ENCODE measurements at places on chromosomes 7 and 10. TPM values are rescaled to one million over a fixed set of nuclear protein-coding genes. Genes with fewer than 3 reads are reported as not detected.

CPA2 gene
- total RNA-seq, result 3.3 TPM

EPO gene
- total RNA-seq, result not detected

COBL gene
- 87.3 TPM for total RNA-seq

CYP3A7 gene
- 92.6 TPM for total RNA-seq

IGFBP1 gene
- total RNA-seq, result 0.20 TPM

GCC1 gene
- 19.0 TPM for total RNA-seq

SFTPA1 gene
- total RNA-seq, result 7.0 TPM

KLF14 gene
- not detected for total RNA-seq

SOSTDC1 gene
- total RNA-seq, result 0.12 TPM

XPNPEP1 gene
- 86.4 TPM for total RNA-seq

RSU1 gene
- total RNA-seq, result 51.0 TPM

SPDYE8 gene
- not detected for total RNA-seq

CYP3A4 gene
- 9.7 TPM for total RNA-seq

KLLN gene
- total RNA-seq, result 0.69 TPM

PTPRZ1 gene
- 2.2 TPM for total RNA-seq

PLAC9 gene
- 8.5 TPM for total RNA-seq

CALHM1 gene
- not detected for total RNA-seq

CCL26 gene
- 0.89 TPM for total RNA-seq

PVRIG gene
- total RNA-seq, result 3.1 TPM

SLC26A3 gene
- 856 TPM for total RNA-seq

SPDYE2 gene
- not detected for total RNA-seq

AGMO gene
- total RNA-seq, result 8.3 TPM

PLOD3 gene
- total RNA-seq, result 104 TPM

TNRC18 gene
- 171 TPM for total RNA-seq

Measured in mucosa of gallbladder (tissue), 1 donor.